ENCODE measurements at places on chromosomes 12 and 14.

DNA sequence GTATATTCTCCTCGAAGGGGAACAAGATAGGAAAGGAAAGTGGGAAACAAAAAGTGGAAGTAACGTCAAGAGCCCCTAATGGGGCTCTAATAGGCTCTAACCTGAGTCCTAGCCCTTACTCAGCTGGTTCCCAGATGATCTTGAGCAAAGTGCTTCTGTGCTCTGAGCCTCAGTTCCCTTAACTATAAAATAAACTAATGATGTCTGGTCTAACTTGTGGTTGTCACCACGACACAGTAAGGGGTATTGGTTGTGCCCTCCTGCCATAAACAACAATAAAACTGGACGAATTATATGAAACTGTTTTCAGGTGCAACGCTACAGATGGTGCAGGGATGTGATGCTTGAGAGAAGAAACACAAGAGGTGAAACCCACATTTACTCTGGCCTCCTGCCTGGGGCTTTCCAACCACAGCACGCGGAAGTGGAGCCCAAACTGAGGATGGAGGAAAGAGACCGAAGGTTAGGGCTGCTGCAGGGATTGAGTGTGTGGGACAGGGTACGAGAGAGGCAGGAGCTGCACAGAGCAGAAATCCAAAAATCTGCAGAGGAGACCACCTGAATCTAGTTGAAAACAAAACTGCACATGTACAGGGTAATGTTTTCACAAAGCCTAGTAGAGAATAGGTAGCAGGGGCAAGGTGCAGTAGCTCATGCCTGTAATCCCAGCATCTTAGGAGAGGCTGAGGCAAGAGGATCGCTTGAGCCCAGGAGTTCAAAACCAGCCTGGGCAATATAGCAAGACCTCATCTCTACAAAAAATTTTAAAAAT is 45.6 kb upstream of the BCL2L14 start:
- DNase-seq, result no peak

DNA sequence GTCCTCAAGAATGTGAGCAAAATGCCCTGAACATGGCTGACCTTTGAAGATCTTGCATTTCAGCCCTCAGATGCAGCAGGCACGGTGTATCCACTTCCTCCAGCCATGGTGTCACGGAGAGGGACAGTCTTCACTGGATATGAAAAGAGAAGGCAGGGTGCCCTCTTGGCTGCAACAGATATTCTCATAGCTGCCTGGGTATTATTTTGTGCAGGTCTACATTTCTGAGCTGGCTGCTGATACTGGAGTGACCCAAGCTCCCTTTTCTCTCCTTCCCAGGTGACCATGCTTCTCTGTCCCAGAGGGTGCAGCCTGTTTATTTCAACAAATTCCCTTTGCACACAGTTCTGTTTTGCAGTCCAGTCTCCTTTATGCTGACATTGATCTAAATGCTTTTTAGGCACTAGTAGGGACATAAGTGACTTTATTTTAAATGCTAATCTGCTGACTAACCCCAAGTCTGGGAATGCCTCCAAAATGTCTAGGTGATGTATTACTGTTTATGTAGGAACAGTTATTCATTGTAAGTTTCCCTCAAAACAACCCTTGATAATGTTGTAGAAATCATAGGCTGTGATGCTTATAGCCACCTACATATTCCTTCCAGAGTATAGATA is 17.4 kb upstream of the PYGL start:
- DNase-seq, result no peak

- no peak for DNase-seq
Observed at GRCh38 chr12:60335745-60336144, 739.9 kb downstream of the SLC16A7 start.

DNA sequence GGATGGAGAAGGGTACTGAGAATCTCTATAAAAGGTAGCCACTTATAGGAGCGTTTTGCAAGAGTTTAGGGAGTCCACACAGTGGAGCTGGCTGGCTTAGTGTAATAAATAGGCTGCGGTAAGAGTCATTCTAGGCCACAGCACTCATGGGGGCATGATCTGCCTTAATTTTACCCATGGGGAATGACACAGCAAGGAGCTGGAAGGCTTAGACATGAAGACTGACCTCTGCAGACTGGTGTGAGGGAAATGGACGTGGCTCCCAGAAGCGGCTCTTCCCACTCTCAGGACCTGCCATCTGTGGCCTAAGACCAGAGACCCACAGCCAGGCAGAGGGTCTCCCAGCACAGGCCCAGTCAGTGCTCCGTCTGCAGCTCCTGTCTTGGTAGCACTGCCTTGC is 173.3 kb downstream of the PPM1H start:
- no peak for DNase-seq

DNA sequence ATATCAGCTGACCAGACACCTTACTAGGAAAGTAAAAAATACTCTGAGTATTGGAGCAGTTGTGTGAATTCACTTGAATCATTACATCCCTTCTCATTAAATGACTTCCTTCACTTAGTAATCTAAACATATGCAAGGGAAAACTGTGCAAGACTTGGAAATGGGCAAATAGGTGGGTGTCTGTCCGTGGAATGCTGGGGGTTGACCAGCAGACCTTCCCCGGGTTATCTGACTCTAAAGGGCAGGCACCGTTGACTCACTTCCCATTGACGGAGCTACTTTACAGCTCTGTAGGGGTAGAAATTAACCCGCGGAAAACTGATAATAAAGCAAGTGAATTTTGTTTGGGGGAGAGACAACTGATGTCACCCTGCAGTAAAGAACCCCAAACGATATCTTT is 199.3 kb downstream of the TTC7B start:
- no peak for DNase-seq

DNA sequence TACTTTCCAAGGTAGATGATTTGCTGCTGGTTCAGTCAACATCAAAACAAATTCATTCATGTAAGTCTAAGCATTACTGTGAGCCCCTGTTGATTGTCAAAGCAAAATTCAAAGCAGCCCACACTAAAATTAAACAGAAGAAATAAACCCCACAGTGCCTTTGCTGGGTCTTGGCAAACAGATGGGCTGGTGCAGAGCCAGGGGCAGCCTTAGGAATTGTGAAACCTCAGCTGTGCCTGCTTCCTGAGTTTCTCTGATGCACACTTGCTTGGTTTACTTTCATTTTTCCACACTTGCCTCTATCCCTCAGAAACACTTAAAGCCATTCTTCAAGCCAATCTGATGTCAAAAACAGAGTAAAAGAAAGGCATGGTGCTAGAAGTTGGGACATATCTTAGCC is 6.6 kb upstream of the PLEKHG7 start:
- no peak for DNase-seq

DNA sequence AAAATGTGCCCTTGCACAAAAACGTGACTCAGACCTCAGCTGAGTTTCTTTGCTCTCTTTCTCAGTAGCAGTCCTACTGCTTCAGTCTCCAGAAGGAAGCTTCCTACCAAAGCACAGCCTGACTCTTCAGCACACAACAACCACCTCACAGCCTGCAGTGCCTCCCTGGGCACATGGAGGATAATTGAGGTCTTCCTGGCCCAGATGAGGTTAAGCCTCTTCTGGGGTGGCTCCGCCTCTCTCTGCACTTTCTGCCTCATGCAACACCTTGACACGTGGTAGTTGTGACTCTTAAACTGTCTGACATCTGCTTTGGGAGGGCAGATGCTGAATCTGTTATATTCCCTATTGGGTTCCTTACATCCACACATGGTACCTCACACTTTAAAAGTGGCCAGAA is 33.8 kb downstream of the GIT2 start:
- DNase-seq, result no peak

GRCh38 chr12:104414581-104415341 is 42.0 kb upstream of the CHST11 start:
- no peak for DNase-seq

DNA sequence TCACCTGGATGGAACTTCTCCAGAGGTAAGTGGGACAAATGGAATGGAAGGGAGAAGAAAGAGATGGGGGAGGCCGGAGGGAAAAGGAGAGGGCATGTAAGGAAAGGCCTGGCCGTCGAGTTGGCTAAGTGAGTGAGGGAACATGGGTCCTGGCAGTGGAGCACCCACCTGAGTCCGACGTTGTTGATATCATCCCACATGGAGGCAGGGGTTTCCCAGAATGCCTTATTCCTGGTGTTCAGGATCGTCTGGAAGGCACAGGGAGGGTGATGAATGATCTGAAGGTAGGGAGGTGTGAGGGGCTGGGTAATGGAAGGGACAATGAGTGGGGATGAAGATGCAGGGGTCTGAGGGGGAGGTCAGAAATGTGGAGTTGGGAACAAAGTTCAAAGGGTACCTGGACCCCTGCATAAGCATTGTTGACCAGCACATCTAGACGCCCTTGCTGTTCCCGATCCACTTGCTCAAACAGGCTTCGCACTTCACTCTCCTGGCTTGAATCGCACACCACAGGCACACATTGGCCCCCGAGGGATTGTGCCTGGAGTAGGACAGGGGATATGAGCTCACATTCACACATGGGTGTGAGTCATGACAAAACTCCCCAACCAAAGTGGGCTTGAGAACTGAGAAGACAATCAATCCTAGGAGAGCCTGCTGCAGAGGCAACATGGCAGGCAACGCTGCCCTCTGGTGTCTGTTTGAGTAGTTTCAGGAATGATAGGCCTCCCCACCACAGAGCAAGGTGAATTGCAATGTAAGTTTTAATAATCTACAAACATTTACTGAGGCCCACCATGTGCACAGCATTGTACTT is 3.0 kb downstream of the DHRS1 start:
- peak; percentile 38 for DNase-seq

GRCh38 chr12:108939594-108939993 is 59.7 kb downstream of the DAO start:
- no peak for DNase-seq

GRCh38 chr12:112170376-112170775 is 45.0 kb downstream of the TRAFD1 start:
- DNase-seq, result peak; percentile 13

GRCh38 chr12:99154216-99154982 is 493.2 kb upstream of the GARIN6 start:
- DNase-seq, result no peak

GRCh38 chr14:75877884-75878283 is 103.9 kb downstream of the TGFB3 start:
- DNase-seq, result no peak

- DNase-seq, result no peak
Observed at GRCh38 chr12:53414756-53415417, 8.8 kb upstream of the AMHR2 start.

DNA sequence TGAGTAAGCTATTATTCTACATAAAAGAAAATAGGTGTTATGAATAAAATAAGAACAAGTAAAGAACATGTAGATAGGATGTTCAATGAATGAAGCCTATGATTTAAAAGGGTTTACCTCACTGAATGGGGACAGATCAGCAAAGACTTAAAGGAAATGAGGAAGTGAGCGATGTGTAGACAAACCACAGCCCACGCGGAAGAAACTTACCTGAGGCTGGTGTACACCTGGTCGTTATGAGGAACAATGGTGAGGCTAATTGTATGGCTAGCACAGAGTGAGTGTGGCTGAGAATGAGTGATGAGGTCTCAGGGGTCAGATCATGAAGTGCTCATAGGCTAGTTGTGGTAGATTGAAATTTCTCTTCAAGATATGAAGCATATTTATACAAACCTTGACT is 221.7 kb downstream of the ALG10B start:
- DNase-seq, result no peak

DNA sequence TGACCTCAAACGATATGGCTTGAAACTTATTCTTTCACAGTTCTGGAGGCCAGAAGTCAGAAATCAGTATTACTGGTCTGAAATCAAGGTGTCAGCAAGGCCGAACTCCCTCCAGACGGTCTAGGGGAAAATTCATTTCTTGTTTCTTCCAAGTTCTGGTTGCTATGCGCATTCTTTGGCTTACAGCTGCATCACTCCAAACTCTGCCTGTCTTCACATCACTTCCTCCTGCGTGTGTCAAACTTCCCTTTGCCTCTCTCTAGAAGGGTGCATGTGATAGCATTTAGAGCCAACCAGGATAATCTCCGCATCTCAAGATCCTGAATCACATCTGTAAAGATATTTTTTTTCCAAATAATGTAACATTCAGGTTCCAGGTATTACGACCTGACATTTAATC is 62.8 kb downstream of the DENND5B start:
- no peak for DNase-seq

DNA sequence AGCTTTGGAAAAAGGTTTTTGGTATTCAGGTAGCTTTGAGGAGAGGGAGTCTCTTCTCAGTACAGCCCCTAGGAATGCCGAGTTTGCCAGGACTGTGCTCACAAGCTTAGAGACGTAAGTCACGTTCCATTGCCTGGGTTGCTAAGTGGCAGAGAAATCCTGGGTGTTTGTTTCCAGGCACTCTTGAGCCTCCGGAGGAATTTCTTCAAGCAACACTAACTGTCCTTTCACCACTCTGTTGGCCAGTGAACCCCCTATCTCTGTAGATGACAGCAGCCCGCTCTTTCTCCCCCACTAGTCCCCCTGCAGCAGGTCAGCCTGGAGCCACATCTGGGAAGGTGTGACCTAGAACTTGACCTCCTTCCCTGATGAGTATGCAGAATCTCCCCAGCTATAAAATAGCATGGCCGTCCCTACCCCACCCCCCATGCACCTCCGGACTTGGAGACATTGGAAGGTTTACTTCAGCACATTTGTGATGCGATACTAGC is 162.7 kb downstream of the ZFP36L1 start:
- DNase-seq, result no peak

All from stimulated activated CD8-positive, alpha-beta memory T cell treated with anti-CD3 and anti-CD28 coated beads, Interleukin-7, amount 100 ng/mL, for 1 hour (primary cell).